ENCODE measurements at places on chromosomes 2 and 18.

GRCh38 chr2:168916331-168916675 is 15.2 kb downstream of the G6PC2 start:
- DNase-seq, result peak; percentile 62

- no peak for DNase-seq
These were observed 619 bp upstream of the MSH6 start for GRCh38 chr2:47782381-47782670.

- no peak for DNase-seq
These were observed 145.4 kb upstream of the RIOK3 start for GRCh38 chr18:23307567-23308295.

DNA sequence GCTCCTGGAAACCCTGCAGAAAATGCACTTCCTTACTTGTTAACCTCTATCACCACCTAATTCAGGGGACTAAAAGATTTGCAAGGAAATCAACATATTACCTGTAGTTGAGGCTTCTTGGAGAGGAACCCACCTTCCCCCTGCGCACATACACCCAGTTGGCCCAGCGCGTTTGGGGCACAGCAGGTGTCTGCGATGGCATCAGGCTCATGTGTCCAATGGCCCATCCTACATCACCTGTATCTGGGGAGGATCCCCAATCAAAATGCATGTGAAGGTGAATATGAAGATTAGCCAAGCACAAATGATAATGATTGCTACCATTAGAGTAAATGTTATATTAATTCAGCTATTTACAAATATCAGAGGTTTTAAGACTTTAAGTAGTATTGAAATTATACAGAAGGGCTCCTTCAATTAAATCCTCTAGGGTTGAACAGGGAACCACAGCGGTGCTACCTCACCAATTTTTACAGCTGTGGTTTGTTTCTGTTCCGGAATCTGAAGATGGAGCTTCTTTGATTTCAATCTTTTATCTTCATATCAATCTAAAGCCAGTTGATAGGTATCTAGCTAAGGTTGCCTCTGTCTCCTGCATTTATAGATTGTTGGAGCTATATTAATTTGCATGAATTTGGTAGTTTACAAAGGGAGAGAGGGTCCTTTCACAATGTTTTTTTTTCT is 486.0 kb downstream of the RNF144A start:
- no peak for DNase-seq

DNA sequence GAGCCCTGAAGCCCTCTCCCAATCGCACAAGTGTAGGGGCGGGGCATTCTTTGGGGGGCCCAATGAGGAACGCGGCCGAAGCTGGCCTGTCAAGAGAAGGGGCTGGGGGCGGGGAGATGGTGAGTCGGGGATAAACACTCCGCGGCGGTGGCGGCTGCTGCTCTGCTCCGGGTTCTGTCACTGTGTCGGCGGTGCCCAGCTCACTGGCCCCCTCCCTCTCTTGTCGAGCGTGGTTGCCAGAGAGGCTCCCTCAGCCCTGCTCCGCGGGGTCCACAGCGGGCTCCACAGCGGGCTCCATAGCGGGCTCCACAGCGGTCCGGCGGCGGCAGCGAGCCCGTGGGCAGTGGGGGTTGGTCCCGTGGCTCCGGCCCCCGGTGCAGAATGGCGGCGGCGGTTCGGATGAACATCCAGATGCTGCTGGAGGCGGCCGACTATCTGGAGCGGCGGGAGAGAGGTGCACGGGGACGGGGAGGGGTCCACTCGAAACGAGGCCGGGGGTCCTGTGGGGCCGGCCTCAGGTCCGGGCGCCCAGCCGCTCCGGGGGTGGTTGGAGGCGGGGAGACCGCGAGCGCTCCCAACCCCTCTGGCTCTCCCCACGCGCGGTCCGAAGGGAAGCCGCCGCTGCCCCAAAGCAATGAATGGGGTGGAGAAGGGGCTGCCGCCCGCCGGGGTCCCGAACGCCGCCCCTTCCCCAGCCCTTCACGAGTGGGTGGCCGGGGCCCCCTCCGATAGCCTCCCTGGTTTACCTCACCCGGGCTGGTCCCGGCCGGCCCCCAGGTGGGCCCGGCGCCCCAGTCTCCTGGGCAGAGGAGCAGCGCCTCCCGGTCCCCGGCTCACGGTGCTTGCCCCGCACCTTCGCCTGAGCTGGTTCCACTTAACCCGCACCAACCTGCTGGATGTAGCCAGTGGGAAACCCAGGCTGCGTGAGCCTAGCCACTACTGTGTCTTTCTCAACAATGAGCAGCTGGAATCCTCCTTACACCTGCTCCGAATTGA is at the start of gene MXD1:
Gene MXD1 (plus strand): TSS at position 160 of the 996 bp plus-strand sequence. CDS start 222 bp downstream, at position 382.
- DNase-seq, result peak; percentile 4

DNA sequence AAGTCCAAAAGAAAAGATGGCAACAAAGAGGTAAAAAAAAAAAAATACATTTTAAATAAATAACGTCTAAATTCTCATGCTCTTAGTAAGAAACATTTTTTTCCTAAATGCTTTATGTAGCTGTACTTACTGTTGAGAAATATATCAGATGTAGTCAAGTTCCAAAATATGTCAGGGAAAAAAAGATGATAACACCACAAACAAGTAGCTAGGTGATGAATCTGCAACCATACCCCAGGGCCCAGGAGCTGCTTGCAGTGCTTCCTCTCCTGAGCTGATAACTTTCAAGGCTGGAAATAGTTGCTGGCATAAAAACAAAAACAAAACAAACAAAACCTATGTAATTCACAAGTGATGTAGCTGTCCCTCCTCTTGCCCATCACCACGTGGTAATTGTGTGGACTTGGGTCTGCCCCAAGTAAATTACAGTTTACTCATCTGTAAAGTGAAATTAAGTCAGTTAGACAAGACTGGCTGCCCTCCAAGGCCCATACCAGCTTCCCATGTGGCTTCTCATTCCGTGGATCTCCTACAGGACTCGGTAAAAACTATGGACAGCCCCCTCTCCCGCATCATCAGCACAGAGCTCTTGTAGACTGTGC is 82.6 kb downstream of the SP100 start:
- no peak for DNase-seq

DNA sequence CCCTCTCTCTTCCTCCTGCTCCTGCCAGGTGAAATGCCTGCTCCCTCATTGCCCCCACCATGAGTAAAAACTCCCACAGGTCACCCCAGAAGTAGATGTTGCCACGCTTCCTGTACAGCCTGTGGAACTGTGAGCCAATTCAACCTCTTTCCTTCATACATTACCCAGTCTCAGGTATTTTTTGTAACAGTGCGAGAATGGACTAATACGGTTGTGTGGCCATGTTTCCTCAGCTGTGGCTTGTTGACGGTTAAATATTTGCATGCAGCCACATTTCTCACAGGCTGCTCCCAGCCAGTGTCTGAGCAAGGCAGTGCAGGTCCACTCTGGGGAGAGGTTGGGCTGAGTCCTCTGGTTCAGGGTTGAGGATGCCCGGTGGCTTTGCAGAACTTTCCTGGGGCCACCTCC is 27.8 kb upstream of the COPS8 start:
- no peak for DNase-seq

DNA sequence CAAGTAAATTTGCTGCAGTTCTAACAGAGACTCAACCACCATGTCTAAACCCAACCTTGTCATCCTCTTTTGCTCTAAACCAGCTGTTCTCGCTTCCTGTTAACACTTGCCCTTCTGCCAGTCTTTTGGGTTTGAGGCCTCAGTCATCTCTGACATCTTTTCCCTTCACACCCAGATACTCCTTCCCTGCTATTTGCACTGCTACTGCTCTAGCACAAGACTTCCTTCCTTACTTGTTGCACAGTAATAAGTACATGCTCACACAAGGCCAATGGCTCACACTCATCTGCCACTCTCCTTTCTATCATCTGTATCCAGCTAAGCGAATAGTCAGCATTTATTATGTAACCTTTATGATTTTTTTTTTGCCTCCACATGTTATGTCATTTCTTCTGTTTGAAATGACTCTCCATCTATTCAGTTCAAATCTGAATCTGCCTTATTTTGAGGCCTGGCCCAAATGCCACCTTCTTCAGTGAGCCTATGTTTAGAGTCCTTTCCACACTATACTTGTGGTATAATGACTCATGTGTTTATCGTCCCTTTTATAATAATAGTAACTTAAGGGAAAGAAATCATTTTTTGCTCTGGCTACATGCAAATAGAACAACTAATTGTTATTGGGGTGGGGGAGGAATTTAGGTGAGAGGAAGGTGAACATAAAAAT is 22.5 kb upstream of the CDKL4 start:
- no peak for DNase-seq

DNA sequence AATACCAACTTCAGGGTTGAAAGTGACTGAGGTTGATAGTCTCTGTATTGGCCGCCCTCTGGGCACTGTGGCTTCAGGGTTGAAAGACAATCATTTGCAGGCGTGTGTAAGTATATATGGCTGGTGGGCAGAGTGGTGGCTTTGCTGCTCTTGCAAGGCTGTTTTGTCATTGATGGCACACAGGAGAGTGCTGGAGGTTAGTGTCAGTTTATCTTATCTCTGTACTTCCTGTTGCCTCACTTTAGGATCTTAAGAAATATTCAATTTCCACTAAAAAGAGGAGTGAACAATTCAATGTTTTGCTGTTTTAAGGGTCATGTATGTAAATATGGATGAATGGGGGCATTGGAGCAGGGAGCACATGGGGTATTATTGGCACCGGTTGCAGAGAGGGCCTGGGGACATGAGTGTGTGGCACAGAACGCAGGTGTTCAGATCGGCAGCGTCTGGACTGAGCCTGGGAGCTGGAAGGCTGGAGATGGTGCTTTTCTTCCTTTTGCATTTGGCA is 51.5 kb downstream of the NCK2 start:
- DNase-seq, result peak; percentile 31

DNA sequence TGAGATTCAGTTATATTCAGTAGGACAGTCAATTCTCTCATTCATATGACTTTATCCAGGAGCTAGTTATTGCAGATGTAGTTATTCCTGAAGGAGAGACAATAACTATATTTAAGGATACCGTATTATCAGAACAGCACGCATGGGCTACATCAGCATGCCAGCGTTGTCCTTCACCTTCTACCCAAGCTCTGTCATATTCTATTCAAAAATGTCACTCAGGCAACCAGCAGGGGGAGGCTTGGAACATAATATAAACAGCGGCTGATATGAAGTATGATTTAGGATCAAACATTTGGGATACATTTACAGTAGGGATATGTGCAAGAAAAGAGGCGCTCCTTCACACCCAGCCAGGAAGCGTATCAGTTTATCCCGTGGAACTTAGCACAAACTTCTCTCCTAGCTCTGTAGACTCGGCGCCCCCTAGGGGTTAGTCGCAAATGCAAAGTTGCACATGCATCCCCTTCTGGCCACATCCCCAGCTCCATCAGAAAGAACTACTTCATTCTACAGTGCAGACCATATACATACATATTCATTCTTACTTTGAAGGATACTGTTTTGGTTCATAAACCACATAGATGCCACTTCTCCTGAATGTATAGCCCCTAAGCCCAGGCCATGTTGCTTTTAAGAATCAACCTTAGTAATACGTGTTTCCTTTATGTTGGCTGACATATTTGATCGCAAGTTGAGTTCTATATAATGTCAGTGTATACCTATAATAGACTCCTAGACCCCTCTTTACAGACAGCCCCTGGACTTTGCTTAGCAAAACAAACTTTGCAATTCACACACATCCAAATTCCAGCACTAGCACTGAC is 759.4 kb downstream of the ADCYAP1 start:
- DNase-seq, result no peak

- no peak for DNase-seq
These were observed 74.2 kb downstream of the MBP start for GRCh38 chr18:77058290-77058835.

DNA sequence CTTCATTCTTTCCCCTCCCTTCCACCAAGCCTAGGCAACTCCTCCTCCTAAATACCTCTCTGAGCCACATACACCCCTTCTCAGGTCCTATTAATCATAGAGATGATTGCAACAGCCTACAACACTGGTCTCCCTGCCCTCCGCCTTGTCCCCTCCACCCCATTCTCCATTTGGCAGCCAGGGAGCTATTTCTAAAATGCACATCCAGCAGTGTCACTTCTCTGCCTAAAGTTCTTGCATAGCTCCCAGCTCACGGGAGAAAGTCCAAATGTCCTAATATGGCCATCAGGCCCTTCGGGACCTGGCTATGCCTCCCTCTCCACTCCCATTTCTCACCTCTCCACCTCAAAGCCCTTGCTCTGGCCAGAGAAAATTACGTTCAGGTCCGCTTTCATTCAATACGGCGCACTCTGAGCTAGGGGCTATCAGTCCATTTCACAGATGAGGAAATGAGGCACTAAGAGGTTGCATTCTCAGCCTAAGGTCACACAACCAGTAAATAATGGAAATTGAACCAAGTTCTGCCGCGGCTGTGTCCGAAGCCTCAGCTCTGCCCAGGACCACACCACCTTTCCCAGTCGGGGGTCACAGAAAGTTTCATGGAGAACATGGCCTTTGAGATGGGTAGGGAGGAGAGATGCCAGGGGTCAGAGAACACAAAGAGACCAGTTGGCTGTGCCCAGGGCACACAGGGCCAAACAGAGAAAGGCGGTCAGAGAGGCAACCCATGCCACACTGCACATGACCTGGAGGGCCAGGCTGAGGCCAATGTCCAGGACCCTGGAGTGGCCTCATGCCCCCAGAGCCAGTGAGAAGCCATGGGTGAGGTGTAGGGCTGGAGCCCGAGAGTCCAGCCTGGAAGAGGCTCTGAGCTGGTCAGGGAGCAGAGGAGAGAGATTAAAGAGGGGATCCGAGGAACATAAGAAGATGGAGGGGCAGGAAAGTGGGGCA is 72.8 kb downstream of the TNS1 start:
- no peak for DNase-seq

DNA sequence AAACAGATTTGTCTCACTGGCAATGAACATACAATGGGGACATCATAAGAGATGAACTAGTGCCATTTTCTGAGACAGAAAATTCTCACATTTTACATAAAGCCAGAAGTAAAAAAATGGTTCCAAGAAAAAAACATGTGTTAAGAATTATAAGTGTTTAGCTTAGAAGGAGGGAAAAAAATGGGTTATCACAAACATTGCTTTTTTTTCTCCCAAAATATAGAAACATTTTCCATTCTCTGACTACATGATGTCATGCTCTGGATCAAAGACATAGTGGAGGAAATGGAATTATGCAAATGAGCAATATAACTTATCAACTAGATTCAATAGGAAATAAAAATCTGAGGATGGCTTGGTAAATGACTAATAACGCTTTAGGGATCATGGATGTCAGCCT is 49.8 kb downstream of the SPATS2L start:
- DNase-seq, result no peak

- DNase-seq, result no peak
These were observed 157.9 kb downstream of the CD226 start for GRCh38 chr18:69789794-69790193.

GRCh38 chr2:48423376-48423775 is 106.6 kb upstream of the STON1 start:
- DNase-seq, result no peak

- DNase-seq, result no peak
These were observed 263.6 kb upstream of the SALL3 start for GRCh38 chr18:78716022-78716421.

DNA sequence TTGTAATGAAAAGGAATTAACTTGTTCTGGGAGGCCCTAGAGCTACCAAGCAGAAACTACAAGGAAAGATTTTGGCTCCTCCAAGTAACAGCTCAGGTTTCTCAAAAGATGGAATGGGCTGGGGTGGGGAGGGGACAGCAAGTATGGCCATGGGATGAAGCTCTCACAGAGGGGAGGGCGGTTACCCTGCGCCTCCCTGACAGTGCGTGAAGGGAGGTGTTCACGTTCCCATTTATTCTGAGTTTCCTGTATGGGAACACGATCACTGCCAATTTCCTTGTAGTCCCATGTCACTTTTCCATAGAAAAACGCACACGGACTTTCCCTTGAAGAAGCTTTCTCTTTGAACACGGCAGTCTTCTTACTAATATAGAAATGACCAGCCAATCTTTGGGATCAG is 17.0 kb downstream of the CDC42EP3 start:
- DNase-seq, result no peak

GRCh38 chr2:160928854-160929301 is 231.3 kb upstream of the TANK start:
- no peak for DNase-seq

GRCh38 chr2:165562233-165562632 is 92.7 kb downstream of the CSRNP3 start:
- no peak for DNase-seq

Measured in NCI-H1105 (cell line).